Ovary (tissue), 10 donors: ENCODE measurements at places on chromosomes 2 and 18.

GRCh38 chr2:70344195-70344594, 42.3 kb upstream of the FAM136A start:
- DNase-seq, result no peak

- DNase-seq, result no peak
Observed at GRCh38 chr2:41723526-41723925, 324.3 kb upstream of the PKDCC start.

- DNase-seq, result no peak
Observed at GRCh38 chr18:37527395-37527794, 38.2 kb downstream of the CELF4 start.

- DNase-seq, result no peak
Observed at GRCh38 chr18:33014060-33014796, 241.4 kb upstream of the KLHL14 start.

DNA sequence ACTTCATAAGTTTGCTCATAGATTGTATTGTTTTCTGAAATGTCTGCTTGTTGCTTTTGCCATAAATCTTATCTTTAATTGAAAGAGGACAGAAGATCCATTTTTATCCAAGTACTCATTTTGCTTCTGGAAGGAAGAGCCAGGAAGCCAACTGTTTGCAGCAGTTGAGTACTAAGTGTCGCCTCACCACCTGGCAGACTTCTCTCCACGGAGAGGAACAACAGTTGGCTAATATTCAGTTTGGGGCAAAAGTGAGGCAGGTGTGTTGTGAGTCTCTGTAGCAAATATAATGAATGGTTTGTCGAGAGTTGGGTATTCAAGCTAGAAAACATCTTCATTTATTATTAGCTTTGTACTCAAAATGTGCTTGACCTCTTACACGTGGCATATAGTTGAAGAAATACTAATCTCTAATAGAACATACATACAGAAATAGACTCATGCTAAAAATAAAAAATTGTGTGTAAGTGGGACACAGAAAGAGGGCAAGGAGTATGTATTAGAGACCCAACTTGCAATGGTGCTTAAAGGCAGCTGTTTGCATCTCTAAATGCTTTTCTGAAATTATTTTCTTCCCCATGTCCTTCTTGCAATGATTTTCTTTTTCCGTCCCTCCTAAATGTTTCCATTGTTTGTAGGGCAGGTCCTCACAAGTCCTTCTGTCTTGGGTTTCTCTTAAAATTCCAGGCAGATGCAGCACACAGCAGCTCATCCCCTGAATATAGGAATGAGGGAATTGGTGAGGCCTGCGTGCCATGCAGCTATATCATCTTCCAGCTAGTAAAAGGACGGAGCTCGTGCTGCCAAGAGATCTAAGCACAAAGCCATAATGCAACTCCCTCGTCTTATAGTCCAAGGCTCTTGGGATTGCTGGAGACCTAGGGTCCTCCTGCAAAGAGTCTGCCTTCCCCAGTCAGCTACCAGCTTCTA, 44.8 kb upstream of the MAP3K20 start:
- DNase-seq, result no peak

DNA sequence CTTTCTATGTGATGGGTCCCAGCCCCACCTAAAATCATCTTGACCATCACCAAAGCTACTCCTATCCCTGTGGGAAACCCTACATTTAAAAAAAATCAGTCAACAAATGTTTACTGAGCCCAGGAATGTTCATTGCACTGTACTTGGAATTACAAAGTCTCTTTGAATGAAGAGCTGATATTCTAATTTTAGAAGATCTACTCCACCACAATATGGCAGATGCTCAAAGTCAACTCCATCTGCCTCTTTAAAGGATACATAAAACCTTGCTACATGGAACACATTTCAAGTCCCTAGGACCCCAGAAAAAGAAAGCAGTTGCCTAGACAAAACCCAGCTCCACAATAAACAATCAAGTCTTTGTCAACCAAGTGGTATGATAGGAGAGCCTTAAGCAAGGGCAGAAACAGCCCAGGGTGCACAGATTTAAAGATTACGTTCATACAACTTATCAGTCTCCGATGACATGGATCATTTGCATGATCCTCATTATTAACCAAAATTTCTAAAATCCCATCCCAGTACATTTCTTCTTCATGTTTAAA, 234.3 kb upstream of the ACVR2A start:
- DNase-seq, result no peak

DNA sequence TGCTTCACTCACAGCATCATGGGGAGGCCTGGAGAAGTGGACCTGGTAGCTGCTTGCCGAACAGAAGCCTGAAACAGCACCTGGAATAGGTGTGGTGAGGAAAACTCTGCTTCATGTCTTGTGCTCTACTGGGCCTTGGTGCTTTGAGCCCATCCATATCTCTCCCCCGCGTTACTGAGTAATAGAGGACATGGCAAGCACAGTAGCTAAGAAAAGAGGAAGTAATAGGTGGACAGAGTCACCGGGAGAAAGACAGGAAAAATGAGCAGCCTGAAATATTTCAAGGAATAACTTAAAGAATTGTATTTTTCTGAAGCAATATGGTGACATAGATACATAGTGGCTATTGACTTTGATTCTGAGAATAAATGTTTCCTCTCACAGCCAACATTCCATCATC, 14.0 kb upstream of the HNMT start:
- no peak for DNase-seq

- no peak for DNase-seq
Observed at GRCh38 chr2:111246620-111247061, 125.9 kb downstream of the BCL2L11 start.

GRCh38 chr2:197348721-197349360, 38.3 kb upstream of the ANKRD44 start:
- no peak for DNase-seq

GRCh38 chr2:218961651-218962570, 2.4 kb downstream of the CDK5R2 start:
- no peak for DNase-seq

GRCh38 chr2:105646774-105647076, 98.0 kb upstream of the NCK2 start:
- no peak for DNase-seq

GRCh38 chr18:11324956-11325882, 175.8 kb upstream of the PIEZO2 start:
- no peak for DNase-seq

GRCh38 chr2:146874260-146874658, 970.6 kb upstream of the ACVR2A start:
- DNase-seq, result no peak

DNA sequence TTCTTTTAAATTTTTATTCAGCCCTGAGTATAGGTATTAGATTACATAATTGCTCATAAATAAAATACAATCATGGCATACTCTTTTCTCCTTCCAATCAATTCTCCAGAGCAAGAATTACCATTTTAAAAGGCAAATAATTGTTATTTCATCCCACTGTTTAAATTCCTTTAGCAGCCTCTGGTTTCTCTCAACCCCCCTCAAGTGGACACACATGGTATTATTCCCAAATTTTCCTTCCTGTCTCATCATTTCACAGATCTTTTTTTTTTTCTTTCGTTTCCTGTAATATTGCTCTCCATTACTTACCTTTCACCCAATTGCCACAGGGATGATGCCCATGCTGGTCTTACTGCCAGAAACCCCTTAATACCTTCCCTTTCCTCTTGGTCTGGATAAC, 385.2 kb downstream of the RIT2 start:
- DNase-seq, result no peak

DNA sequence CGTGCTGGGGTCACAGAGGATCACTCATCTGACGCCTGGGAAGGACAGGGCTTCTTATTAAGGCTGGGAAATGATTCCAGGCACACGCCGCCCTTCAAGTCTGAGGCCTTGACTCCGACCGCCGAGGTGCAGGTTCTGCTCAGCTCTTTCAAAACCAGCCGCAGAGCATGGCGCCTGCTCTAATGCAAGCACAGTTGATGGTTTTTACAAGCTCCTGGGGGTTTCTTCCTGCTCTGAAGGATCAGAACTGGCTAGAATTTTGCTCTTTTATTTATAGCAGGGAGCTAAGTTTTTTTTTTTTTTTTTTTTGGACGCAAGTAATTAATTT, 32.0 kb downstream of the CDCA7 start:
- DNase-seq, result no peak

GRCh38 chr18:72808680-72809079, 59.1 kb downstream of the NETO1 start:
- no peak for DNase-seq

DNA sequence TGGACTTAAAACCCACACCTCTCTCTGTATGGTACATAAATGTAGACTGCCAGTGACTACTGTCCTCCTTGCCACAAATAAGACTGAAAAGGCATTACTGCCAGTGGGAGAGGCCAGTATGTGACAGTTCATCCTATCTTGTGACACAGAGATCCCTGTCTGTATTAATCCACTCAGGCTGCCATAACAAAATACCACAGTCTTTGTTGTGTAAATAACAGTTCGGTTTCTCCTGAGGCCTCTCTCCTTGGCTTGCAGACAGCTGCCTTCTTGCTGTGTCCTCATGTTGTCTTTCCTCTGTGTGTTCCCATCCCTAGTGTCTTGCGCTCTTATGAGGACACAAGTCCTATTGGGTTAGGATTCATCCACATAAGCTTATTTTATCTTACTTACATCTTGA, 46.4 kb upstream of the IL1RL1 start:
- DNase-seq, result no peak

DNA sequence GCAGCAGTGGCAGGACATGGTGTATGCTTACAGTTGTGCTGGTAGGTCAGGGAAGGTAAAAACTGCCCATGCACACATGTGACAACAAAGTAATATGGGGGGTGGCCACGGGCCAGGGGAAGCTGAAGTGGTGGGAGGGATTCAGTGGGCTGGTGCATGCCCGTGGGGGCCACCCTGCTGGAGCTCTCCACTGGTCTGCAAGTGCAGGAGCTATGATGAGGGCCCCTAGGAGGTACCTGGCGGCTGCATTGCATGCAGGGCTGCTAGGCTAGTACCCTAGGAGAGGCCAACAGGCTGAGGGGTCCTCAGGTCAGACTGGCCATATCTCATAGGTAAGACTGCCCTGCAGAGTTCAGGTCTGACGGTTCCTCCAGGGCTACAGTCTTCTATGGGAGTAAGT, 265.9 kb downstream of the NUP35 start:
- DNase-seq, result no peak

DNA sequence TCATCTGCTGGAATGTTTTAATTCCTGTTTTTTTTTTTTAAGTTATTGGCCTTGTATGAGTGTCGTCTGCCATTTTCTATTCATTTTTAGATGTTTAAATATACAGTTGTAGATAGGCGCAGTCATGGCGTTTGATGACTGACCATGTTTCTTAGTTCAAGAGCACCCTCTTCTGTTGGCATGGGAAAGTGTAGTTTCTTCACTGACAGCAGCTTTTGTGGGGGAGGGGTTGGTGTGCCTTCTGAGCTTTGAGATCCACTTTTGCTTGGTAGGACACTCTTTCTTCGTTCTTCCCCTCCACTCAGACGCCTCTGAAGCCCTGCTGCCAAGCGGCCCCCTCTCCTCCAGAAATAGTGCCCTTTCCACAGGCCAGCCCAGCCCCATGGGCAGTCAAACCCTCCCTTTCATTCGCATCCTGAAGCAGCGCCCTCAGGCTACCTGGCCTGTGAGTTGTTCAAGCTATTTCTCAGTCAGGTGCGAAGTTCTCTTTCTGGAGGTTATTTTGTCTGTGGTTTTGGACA, 492.0 kb downstream of the TNS1 start:
- DNase-seq, result peak; percentile 66

- DNase-seq, result no peak
Observed at GRCh38 chr18:48875314-48875941, 75.3 kb downstream of the SMAD7 start.

DNA sequence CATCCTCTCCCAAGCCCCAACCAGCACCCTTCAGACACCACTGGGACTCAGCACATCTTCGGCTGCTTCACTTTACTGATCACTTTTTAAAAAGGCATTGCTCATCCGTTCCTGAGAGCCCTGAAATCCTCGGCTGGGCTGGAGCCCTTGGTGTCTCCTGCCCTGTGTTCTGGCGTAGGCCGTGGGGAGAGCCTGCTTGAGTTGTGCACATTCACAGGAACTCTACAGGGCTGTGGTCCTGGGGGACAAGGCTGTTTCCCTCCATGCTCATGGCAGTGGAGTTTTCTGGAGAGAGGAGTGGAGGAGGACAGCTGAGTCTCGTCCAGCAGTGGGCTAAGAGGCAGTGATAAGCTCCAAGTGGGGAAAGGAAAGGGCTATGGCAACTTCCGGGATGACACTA, 15.9 kb downstream of the CENPA start:
- DNase-seq, result no peak

DNA sequence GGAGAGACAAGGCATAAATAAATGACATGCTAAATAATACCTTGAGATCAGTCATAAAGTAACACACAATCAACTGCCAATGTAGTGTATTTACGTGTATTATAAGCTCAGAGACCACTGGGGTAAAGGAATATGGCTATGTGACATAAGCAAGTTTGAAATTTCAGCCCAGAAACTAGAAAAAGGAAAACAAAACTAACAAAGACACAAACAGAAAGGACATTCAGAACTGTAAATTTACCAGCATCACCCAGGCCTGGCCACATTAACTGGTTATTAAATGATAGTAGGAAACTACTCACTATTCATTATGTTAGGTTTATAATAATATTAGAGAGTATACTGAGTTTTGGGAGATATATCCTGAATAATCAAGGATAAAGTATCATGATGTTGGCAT, 98.8 kb downstream of the METTL8 start:
- no peak for DNase-seq

GRCh38 chr2:125684932-125685331, 971.0 kb upstream of the GYPC start:
- DNase-seq, result no peak
